Tibial nerve (tissue), 4 donors: ENCODE measurements at places on chromosomes 6 and 20. TPM values are rescaled to one million over a fixed set of nuclear protein-coding genes. Genes with fewer than 3 reads are reported as not detected.

The CLVS2 gene
- total RNA-seq, result under 0.01 TPM

The TMEM151B gene
- not detected for total RNA-seq

The PNLDC1 gene
- 1.1 TPM for total RNA-seq

The CAGE1 gene
- total RNA-seq, result not detected

The PLTP gene
- total RNA-seq, result 74.7 TPM

The CLPSL2 gene
- not detected for total RNA-seq

The KHDC1L gene
- total RNA-seq, result not detected

The RFX6 gene
- not detected for total RNA-seq

The RGS17 gene
- not detected for total RNA-seq

The PCNA gene
- total RNA-seq, result 42.8 TPM

The BPIFA1 gene
- total RNA-seq, result not detected

The COL9A3 gene
- total RNA-seq, result 63.4 TPM

The MOCS1 gene
- 103 TPM for total RNA-seq

The RAB44 gene
- total RNA-seq, result 0.39 TPM

The LST1 gene
- total RNA-seq, result 22.7 TPM

The RNF146 gene
- 77.9 TPM for total RNA-seq

The SLC26A8 gene
- not detected for total RNA-seq

The SAMD10 gene
- 2.4 TPM for total RNA-seq

The ATP6V1G2 gene
- total RNA-seq, result 2.4 TPM

The MUC22 gene
- total RNA-seq, result not detected

The VARS1 gene
- 40.8 TPM for total RNA-seq

The TFAP2A gene
- 0.66 TPM for total RNA-seq

The CST2 gene
- not detected for total RNA-seq

The ARG1 gene
- not detected for total RNA-seq

The USP49 gene
- 6.5 TPM for total RNA-seq
